ENCODE measurements at places on chromosomes 11 and 22. TPM values are rescaled to one million over a fixed set of nuclear protein-coding genes. Genes with fewer than 3 reads are reported as not detected.

The SMPD1 gene
- polyA plus RNA-seq, result 38.1 TPM

The B3GAT3 gene
- 38.7 TPM for polyA plus RNA-seq

DNA sequence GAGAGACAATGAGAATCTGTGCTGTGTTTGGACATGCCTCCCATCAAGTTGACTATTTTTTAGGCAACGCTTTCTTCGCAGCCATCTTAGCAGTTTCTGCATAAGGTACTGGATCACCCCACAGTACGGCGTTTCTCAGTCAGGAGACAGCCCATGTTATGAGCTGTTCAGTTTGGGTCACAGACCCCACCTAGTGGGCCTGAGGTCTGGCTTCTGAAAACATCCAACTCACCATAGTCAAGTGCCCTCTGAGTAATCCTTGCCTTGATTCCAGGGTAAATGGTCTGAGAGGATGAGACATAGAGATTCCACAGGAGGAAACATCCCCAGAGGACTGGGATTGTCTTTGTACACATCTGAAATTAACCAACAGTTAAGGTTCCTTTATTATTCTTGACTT lies 7.2 kb downstream of the BPIFC start:
- DNase-seq, result no peak

DNA sequence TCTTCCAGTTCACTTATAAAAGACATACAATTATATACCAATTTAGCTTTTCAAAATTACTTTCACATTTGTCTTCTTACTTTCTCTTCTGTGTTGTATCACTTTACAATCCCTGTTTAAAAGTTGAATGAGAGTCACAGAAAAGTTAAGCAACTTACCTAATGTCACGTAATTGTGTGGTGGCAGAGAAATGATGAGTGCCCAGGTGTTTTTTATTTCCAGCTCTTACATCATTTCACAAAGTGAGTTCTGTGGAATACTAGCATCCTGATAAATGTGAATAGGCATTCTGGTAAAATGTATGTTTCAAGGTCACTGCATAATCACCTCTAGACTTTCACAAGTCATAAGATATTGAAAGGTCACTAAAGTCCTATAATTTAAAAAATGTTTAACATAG lies 133.0 kb upstream of the FIBIN start:
- DNase-seq, result no peak

- DNase-seq, result no peak
These were observed 26.0 kb downstream of the PARVG start for GRCh38 chr22:44206696-44207095.

DNA sequence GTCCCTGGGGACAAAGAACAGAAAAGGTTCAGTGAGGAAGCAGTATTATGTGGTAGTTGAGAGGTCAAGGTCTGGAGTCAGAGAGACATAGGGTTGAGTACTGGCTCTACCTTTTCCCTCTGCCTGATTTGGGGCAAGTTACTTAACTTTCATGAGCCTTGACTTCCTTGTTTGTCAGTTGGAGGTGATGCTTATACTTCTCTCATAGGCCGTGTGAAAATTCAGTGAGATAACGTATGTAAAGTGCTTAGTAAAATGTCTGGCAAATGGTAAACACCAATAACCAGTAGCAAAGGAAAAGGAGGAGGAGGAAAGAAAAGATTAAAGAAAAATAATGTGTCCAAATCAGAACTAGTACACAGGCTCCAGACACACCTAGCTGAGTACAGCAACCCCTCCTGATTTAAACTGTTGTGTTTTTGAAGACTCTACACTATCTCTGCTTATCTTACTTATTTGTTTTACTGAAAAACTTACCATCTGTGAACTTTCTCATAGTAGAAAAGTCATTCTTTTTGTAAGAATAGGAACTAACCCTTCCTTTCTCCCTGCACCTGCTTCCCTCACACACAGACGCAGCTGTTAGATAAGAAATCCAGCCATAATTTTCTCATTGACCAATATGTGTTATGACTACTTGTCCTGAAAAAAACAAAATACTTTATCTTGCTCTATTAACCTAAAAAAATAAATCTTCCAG lies 126.9 kb downstream of the CD44 start:
- no peak for DNase-seq

GRCh38 chr22:31895411-31896123 lies 48.8 kb upstream of the YWHAH start:
- DNase-seq, result no peak

DNA sequence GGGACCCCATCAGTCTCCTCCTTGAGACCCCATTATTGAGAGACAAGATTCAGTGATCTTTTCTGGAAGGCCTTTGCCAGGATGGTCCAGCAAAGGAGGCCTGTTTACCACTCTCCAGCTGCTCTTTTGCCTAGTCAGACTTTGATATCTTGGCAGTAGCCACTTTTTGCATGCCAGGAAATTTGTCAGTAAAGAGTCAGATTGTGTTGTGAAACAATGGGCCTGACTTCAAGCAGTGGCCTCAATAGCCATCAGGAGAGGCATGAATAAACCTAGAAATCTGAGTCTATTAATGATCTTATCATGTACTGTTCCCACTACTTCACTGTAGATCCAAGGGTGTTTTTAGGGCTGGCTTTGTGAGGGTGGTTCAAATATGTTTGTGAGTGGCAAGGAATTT lies 479.4 kb downstream of the JRKL start:
- no peak for DNase-seq

DNA sequence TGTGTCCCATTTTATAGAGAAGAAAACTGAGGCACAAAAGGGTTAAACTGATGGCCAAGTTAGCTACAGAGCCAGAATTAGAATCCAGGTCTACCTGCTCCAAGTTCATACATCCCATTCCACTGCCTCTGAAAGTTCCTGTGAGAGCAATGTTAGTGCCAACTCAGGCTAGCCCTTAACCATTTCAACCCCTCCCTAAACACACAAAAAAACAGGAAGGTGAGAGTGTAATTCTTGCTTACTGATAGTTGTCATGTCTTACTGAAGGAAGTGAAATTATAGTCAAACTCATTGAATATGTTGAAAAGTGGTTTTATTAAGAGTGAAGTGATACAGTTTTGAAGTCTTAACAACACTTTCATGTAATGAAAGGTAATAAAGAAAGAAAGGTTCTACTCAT lies 2.9 kb upstream of the E2F8 start:
- no peak for DNase-seq

DNA sequence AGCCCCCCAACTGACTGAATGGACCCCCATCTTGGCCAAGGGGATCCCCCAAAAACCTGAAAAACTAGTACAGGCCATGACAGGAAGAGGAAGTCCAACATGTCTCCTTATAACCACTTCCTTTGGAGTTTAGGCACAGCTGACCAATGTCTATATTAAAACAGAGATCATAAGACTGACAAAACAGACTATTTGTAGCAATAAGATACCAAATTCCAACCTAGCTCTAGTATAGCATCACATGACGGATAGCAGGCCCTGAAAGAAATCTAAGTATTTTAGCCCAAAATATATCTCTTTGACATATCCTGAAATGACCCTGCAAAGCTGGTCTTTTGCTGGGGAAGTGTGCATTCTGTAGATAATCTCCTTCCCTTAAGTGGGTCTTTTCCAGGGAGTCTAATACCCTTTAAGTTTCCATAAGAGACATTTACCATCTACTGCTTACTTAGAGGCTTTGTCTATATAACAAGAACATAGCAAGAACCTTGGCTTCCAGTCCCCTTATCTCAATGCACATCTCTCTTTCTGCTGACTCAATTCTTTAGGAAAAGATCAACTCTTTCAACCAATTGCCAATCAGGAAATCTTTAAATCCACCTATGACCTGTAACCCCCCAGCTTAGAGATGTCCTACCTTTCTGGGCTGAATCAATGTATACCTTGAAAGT lies 34.9 kb upstream of the ACER3 start:
- no peak for DNase-seq
